NCI-H345 (cell line): ENCODE measurements at places on chromosomes 12 and 14.

DNA sequence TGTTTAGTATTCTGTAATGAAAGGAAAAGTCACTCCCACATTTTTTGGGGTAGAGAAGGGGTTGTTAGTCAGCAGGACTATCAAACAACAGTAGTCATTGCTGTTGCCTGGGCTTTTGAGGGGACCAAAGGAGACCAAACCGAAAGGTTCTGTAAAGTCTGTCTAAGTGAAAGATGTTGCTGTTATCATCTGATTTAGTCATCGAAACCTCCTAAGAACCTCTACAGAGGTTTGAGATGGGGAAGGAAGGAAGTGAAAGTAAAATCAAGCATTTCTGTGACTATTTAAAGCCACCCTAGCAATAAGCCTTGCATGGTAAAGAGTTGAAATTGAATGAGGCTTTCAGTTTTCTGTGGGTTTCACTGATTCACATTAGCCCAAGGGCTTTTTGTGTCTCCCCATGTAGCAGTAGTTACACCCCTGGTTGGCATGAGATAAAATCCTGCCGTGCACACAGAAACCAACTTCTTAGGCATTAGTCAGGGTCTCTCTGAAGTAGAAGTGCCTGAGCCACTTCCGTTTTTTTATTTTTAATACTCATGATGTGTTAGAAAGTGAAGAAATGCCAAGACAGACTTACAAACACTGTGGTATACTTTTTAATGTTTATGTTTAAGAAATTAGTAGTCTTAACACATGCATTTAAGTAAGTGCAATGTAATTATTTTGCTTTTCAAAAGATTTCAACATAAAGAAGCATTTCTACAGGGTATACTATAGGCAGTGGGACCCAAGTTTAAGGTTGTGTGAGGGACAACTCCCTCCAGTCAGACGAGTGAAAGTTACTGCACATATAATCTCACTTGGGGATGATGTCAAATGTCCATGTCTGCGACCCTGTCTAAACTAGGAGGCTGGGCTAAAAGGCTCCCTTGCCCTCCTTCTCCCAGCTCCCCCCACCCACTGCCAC lies 50.4 kb downstream of the DYRK2 start:
- no peak for DNase-seq

- DNase-seq, result no peak
Observed at GRCh38 chr12:77687321-77687720, 143.4 kb upstream of the NAV3 start.

DNA sequence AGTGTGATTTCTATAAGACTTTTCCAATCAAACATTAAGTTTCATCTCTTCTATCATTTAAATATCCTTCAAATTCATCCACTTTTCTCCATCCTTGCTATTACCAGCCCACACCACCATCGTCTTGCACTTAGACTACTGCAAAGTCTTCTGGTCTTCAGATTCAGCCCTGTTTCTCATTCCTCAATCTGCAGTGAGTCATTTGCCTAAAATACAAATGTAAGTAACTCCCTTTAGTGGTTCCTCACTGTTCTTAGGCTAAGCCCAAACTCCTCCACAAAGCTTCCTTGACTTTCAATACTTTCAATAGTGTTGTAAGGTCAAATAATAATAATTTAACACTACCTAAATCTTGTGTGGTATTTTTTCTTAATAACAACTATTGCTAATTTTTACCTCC lies 83.3 kb downstream of the PLEKHG7 start:
- DNase-seq, result no peak

- DNase-seq, result no peak
Observed at GRCh38 chr12:40832668-40833067, 140.4 kb downstream of the CNTN1 start.

GRCh38 chr14:91282954-91283645 lies 38.6 kb upstream of the GPR68 start:
- DNase-seq, result no peak

DNA sequence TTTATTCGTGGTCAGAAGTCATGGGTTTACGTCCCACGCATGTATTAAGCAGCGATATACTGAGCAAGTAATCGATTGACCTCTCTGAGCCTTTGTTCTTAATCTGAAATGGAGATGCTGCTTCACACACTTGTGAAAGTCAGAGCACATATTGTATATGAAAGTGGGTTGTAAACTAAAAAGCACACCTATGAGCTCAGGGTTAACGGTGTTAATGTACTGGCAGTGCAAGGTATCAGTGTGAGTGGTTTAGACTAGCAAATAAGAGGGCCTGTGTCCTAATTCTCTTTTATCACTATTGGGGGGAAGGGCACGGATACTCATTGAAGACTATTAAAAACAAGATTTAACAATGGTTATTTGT lies 676 bp downstream of the MRPL42 start:
- DNase-seq, result no peak

DNA sequence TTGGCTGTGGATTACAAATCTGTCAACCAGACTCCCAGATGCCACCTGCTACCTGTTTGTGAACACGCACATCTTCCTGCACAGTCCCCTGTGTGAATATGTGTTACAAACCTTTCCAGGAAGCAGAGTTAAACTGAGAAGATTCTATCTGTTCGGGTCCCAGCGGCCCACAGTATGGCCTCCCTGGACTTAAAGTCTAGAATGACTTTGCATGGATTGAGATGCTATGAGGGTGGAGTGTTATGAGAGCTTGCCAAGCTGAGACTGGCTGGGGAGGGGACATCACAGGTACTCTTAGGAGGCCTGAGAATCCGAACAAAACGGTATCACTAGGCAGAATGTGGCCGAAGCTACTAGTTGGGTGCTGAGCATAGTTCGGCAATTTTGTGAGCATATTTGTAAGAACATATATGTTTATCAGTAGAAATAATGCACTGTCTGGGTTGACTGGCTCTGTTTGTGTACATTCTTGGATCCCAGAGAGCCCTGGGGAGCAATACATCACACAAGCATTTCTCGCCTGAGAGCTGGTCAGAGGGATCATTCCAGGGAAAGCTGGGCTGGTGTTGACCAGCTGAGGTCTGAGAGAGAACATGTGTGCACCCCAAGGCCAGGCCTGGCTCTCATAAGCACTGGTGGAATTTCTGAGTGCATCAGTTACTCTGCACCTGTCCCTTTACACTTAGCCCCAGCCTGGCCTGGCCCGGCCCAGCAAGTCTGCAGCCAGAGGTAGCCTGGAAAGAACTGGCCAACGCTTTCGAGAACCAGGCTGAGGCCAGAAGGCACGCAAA lies 29.8 kb upstream of the LTBP2 start:
- DNase-seq, result no peak
